Vagina (tissue), 2 donors: ENCODE measurements at places on chromosomes 3 and 15.

- DNase-seq = no peak
Observed at GRCh38 chr15:48282216-48282615, 49.0 kb upstream of the DUT start.

GRCh38 chr3:43969944-43970343 lies 271.7 kb upstream of the TOPAZ1 start:
- no peak for DNase-seq

DNA sequence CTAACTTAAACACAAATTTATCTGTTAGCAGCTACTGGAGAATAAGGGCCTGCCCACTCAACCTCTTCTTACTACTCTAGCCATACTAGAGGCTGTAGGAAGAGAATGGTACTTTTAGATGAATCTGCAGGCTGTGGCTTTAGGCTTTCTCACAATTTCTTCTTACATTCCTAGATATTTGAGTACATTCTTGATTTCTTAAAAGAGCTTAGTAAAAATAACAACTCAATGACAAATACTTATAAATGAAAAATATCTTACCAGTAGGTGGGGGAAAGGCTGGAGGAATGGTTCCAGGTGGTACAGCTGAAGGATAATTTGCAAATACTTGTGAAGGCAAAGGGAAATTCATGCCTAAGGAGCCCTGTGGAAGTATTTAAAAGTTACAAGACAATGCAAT lies 92.9 kb upstream of the GK5 start:
- DNase-seq = no peak

DNA sequence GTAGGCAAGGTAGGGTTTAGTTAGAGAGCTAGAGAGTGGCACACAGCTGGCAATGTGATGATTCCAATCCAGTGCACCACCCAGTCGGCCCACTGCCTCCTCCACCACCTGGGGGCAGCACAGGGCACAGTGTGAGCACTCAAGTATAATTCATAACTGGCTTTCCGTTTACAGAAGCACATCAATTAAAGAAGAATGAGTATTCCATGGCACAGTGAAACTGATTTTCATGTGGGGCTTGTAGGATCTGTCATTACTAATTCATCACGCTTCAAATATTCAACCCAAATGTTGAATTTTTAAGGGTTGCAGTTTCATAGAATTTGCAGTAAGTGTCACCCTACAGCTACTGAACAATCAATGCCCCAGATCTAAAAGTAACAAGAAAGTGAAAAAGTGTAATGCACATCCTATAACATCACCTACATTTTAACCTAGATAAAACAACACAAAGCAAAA lies 149.9 kb downstream of the IGSF11 start:
- no peak for DNase-seq

DNA sequence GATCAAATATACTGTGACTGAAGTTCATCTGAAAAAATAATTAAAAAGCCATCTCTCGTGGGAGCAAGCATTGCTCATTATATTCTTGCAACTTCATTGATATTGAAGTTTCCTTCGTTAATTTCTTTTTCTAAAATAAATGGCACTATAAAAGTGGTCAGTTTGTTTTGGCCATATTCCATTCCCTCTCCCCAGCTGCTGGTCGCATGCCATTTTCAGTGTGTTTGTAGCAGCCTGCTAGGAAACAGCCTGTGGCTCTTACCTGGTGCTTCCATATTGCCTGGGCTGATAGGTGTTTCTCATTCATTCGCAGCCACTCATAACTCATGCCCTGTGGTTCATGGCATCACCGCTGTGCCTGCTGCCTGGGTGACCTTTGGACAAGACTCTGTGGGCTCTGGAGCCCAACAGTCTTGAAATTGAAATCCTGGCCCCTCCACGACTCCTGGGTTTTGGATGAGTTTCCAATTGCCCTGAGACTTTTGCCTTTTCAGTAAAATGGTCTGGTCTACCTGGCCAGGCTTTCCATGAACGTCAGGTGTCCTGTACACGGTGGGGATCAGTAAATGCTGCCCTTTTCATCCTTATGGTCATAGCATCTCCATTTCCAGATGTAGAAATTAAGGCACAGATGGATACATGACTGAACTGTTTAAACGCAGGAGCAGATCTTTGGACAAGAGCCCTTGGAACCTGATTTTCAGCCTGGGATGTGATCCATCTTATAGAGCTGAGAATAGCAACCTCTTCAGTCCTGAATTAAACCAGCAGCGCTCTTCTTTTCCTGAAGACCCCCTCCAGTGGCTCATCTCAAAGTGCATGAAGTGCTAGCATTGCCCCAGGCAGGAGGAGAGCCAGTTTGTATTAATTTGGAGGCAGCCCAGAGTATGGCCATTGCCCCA lies 69.4 kb downstream of the SLCO3A1 start:
- DNase-seq = no peak

GRCh38 chr3:167605871-167606270 lies 47.9 kb downstream of the WDR49 start:
- no peak for DNase-seq
